ENCODE measurements at places on chromosomes 3 and 15. TPM values are rescaled to one million over a fixed set of nuclear protein-coding genes. Genes with fewer than 3 reads are reported as not detected.

UBA3 gene
- total RNA-seq, result 30.5 TPM

FAM81A gene
- total RNA-seq, result 17.9 TPM

KBTBD13 gene
- not detected for total RNA-seq

- DNase-seq, result peak; percentile 81
These were observed 263.9 kb upstream of the TGFBR2 start for GRCh38 chr3:30342318-30343060.

CD86 gene
- not detected for total RNA-seq

GRCh38 chr3:138033202-138033691 is 23.3 kb downstream of the CLDN18 start:
- DNase-seq, result no peak
